ENCODE measurements at places on chromosomes 12 and 14. TPM values are rescaled to one million over a fixed set of nuclear protein-coding genes. Genes with fewer than 3 reads are reported as not detected.

SMIM41 gene
- total RNA-seq, result not detected

DNA sequence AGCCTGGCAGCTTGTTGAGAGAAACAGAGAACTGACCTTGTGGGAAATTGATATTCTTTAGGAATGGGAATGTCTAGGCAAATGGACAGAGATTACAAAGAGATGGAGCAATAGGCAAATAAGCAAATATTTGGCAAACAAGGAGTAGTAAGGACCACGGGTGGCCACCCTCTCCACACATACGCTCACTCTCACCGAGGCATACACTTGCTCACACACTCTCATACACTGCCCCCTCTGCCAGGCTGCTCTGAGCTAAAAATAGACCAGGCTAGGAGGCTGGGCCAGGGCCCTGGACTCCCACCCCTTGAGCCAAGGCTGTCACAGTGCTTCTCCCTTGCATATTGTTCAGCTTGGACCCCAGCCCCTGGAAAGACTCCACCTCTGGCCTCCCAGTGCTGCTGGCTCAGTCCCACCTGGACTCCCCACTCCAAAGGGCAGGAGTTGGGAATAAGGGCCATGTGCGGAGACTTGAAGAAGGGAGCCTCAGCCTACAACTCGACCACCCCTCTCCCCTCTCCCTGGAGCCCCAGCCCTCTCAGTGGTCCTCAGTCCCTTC, 1.1 kb downstream of the PPP1R1A start:
- no peak for DNase-seq

LRTM2 gene
- total RNA-seq, result not detected

GRCh38 chr12:97805146-97805545, 342.5 kb downstream of the RMST start:
- DNase-seq, result no peak

NCKAP5L gene
- 16.8 TPM for total RNA-seq

GRCh38 chr12:108335349-108336119, 3.6 kb downstream of the CMKLR1 start:
- DNase-seq, result no peak

- peak; percentile 63 for DNase-seq
Measured at GRCh38 chr14:74425525-74426201, 347 bp downstream of the SYNDIG1L start.

RITA1 gene
- total RNA-seq, result 13.8 TPM

ARL1 gene
- total RNA-seq, result 32.2 TPM

SYCP3 gene
- 3.2 TPM for total RNA-seq

NDUFA9 gene
- total RNA-seq, result 109 TPM

- DNase-seq, result no peak
Measured at GRCh38 chr14:50961605-50962221, 17.4 kb upstream of the PYGL start.

GRCh38 chr14:81164167-81164774, 56.5 kb downstream of the GTF2A1 start:
- DNase-seq, result no peak

SLC2A14 gene
- 0.25 TPM for total RNA-seq

DNA sequence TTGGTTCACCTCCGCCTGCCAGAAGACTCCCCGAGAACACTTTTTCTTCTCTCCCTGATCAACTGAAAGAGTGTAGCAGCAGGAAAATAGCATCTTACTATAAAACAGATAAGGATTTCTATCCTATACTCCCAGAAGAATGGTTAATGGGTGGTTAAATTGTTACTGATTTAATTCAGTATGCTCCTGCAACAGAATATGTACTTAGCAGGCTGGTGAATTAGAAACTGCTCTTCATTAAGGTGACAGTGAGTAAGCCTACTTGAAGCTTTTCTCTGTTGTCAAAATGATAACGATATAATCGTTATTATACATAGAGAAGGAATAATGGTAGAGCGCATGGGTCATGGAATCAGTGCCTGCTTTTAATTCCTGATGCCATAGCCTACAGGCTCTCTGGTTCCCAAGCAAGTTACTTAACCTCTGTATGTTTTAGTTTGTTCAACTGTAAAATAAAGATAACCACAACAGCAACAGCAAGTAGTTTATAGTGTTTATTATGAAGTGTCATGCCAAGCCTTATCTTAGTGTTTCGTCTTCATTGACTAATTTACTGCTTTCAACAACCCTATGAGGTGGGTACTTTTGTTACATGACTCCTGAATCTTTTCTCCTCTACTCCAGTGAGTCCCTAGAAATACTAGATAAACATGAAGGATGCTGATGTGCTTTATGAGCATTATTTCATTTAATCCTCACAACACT, 392.6 kb downstream of the CCDC91 start:
- no peak for DNase-seq

GRCh38 chr12:51593539-51593938, 2.5 kb downstream of the SCN8A start:
- DNase-seq, result peak; percentile 57

DNA sequence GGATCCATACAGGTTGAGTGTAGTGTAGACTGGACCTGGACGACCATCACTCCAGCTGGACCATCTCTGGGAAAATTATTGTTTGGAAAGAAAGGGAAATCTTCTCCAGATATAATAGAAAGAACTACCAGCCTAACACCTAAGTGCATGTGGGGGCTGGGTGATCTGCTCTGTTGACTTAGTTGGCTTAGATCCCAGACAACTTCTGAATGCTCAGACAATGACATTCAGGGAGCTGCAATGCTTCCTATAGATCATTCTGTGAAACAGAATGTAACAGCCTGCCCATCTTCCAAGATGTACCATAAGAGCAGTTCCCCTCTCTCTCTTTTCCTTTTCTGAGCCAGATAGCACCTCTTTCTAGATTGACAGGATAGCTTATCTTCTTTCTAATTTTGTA, 572.8 kb upstream of the STXBP6 start:
- no peak for DNase-seq

- no peak for DNase-seq
Measured at GRCh38 chr14:90137807-90138206, 76.0 kb downstream of the KCNK13 start.

PRIMA1 gene
- total RNA-seq, result not detected

CELA1 gene
- total RNA-seq, result not detected
